ENCODE measurements at places on chromosomes 13 and 19.
A peak's percentile ranks its signal among the peaks of the same experiment; 100 is the strongest.

DNA sequence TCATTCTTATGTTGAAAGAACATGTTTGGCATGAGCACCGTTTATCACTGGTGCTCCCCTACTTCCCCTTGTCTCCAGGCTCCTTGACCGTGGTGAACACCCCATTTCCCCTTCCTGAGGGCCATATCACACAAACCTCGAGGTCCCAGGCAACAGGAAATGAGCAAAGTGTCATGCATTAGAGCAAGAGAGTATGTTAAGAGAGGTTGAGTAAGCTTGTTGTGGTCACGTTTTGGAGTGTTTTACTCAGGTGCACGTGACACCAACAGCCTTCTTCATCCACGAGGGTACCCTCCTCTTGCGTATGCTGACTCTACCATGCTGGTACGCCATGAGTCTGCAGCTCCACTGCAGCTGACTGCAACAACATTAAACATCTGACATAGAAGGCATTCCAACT, 482.2 kb upstream of the NBEA start:
- DNase-seq = no peak

GRCh38 chr19:47713046-47714021, at the start of gene EHD2:
EHD2 (plus strand) TSS chr19:47713422; CDS start chr19:47716613, 3,191 bp downstream.
- peak; percentile 34 for DNase-seq

DNA sequence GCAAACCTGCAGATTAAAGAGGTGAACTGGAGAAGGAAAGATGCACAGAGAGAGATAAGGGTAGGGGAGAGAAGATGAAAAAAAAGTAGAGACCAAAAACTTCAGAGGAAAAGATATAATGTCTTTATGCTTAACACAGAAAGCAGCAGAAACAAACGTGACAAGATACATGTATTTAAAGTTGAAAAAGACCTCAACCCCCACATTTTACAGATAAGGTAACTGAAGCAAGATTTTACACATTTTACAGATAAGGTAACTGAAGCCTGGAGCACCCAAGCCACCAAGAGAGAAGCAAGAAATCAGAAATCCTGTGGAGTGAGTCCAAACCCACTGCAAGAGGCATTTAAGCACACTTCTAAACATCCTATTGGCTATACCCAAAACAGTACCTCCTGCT, 185.3 kb downstream of the TBC1D4 start:
- no peak for DNase-seq

GRCh38 chr13:101289764-101290163, 126.5 kb downstream of the NALCN start:
- DNase-seq = no peak

GRCh38 chr13:113658836-113659235, 838 bp upstream of the ATP4B start:
- no peak for DNase-seq

DNA sequence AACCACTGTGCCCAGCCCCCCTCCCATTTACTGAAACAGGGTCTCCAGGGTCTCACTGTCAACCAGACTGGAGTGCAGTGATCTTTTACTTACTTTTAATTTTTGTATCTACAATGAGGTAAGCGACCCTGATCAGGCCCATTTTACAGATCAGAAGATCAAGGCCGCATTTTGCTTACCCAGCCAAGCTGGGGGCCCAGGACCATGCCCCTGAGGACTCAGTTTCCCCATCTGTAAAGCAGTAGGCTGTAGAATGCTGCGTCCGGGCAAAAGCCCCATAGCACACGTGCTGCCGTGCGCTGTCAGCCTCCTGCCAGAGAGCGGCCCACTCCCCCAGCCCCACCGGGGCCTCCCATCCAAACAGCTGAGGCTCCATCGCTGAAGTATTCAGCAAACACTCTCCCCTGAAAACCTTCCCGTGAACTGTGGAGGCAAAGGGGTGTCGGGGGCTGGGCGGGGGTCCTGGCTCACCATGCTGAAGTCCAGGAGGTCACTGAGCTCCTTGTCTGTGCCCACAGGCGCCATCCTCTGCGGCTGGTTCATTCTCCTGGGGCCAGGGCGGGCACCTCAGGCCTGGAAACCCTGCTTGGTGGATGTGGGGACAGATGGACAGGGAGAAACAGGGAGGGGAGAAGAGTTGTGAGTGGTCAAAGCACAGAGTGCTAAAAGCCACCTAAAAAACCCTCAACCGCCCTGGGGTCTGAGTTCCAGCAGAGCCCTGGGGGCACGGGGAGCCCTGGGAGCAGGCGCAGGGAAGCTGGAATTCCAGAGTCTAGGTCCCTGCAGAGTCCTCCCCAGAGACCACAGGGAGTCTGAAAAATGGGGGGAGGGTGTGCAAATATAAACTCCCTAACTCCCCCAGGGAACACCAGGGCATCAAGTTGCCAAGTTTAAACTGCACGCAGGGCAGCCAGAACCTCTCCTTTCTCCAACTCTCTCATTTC, 2.4 kb downstream of the TCF3 start:
- DNase-seq = no peak

DNA sequence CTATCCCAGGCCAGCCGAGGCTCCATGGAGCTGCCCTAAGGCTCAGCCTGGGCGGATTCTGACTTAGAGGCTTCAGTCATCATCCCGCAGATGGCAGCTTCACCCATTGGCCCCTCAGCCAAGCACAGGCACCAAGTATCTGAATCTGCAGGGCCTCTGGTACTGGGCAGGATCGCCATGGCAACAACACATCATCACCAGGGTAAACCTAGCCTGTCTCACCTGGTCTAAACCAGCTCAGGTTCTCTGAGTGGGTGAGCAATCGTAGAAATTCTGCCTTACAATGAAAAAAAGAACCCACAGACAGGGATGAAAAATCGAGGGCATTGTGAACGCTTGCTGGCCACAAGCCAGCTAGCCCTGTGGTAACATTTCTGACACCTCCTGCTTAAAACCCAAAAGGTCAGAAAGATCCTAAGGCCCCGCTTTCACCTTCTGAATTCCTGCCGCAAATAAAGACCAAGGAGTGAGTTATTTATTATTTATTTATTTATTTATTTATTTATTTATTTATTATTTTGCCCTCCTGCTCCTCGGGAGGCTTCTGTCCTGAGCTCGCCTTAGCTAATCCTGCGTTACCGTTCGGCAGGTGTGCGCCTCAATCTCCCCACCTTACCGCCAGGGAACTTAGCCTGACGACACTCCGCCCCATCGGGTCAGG, 12.0 kb upstream of the CEACAM21 start:
- DNase-seq = no peak

DNA sequence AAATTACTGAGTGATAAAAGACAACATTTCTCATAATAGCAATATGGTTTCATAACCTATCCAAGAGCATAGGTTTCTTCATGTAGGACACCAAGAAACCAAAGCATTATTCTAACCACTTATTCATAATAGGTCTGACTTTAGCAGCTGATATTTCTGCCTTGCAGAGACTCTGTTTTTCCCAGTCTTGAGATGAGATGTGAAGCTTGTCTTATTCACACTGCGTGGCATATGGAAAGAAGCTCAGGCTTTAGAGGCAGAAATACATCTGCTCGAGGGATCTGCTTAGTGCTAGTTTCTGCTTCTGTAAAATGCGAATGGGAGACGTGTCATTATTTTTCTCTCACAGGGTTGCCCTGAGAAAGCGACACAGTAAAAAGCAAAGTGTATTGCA, 232.0 kb upstream of the SPRY2 start:
- no peak for DNase-seq

- DNase-seq = no peak
Measured at GRCh38 chr13:64075543-64076271, 2660.1 kb upstream of the PCDH20 start.

Measured in stimulated activated CD4-positive, alpha-beta T cell treated with anti-CD3 and anti-CD28 coated beads, Interleukin-15, amount 100 ng/mL, for 1 hour (primary cell).